NCI-H345 (cell line): ENCODE measurements at places on chromosomes 5 and 9.

DNA sequence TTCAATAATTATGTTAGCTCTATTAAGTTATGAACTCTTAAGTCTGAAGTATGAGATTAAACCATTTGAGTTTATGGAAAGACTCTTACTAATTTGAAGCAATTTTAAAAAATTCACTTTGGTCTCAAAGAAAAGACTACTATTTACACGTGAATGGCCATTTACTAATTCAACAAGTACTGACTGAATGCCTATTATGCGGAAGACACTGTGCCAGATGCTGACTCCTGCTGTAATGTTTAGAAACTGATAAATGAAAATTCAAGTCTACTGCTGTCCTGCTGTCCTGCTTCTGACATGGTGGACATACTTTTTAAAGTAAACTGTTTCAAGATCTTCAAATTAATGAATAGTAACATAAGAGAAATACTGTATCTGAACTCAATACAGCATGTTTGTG is 116.2 kb downstream of the MPDZ start:
- DNase-seq = no peak

- no peak for DNase-seq
These were observed 1.0 kb upstream of the NME5 start for GRCh38 chr5:138140268-138140667.

GRCh38 chr5:17412760-17413671 is 85.0 kb upstream of the TAF11L2 start:
- no peak for DNase-seq

DNA sequence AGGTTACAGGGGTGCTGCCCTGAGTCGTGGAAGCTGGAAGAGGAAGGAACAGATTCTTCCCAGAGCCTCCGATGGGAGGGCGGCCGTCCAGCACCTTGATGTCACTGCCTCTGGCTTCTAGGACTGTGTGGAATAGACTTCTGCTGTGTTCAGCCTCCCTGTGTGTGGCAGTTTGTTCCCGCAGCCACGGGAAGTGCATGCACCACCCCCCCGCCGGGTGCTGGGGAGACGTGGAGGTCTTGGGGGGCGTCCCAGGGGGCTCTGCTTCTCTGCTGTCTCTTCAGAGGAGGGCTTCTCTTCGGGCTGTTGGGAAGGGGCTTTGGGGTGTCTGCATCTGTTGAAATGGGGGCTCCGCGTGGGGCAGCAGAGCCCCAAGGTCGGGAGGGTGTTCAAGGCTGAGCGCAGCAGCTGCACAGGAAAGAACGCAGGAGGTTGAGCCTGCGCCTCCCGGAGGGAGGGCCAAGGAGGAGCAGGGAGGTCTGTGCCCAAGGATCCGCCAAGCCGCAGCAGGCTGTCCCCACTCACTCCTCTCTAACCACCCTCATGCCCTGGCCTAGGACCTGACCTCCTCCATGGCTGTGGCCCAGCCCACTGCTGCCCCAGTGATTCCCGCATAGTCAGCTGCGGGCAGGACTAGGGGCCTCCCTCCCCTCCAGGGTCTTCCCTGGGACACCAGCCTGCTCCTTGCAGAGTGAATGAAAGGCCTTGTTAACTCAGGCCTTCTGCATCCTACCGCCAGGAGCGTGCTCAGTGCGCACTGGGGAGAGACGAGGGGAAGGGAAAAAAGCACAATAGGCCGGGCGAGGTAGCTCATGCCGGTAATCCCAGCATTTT is 45.0 kb downstream of the ROPN1L start:
- DNase-seq = no peak

DNA sequence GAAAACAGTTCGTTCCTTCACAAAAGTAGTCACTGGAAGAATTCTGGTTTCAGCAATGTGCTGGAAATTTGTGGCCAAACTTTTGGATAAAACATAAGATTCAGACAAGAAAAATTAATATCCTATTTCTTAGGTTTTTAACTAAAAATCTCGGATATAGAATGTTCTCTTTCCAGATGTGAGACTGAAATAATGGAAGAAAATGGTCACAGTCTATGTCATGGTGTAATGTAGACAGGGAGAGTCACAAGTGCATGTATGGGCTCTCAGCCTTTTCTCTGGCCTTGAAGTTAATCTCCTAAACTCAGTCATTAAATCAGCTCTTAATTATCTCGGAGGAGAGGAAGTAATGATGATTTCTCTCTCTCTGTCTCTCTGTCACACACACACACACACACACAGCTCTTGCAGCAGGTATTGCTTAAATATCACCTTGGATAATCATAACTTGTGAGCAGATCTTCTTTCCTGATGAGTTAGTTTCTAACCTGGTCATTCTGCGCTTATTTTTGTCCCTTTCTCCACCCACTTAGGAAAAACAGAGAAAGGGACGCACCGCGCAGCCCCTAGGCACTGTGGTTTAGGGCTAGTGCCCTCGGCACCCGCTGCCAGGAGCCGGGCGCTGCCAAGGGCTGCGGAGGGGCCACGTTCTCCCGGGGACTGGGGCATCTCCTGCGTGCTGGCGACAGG is 672 bp upstream of the ITGA2 start:
- DNase-seq = no peak

GRCh38 chr9:99823681-99824377 is 2.1 kb downstream of the NR4A3 start:
- peak; percentile 5 for DNase-seq

GRCh38 chr9:129777769-129778130 is 24.9 kb upstream of the PTGES start:
- no peak for DNase-seq

DNA sequence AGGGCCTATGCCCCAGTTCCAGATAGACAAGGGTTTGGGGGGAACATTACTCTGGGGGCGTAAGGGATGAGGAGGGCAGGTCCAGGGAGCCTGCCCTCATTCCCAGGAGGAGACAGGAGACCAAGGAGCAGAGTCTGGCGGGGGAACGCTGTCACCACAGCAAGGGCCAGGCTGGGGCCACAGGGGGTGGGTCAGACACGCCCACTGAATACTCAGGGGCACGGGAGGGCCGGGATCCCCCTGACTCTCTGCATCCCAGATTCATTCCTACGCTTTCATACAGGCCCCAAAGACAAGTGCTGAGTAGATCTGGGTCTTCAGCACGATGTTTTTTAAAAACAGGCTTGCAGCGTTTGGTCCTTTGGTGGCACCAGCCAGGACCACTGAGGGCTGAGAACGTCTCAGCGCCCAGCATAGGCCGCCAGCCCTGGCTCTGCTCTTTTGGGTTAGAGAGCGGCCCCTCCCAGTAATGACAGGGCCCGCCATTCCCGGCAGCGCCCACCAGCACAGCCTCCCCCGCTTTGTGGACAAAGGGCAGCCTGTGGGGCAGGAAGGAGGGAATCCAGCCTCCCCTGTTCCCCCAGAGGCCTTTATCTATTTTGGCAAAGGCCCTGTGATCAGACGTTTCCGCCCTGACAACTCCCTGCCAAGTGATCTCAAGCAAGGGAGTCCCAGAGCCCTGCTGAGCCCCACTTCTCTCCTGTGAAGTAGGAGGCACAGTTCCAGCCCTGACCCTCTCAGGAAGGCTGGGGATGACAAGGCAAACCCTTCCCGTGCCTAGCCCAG is 24.9 kb downstream of the NEK6 start:
- no peak for DNase-seq

- DNase-seq = peak; percentile 68
These were observed 10.0 kb downstream of the S1PR3 start for GRCh38 chr9:89000973-89001916.

DNA sequence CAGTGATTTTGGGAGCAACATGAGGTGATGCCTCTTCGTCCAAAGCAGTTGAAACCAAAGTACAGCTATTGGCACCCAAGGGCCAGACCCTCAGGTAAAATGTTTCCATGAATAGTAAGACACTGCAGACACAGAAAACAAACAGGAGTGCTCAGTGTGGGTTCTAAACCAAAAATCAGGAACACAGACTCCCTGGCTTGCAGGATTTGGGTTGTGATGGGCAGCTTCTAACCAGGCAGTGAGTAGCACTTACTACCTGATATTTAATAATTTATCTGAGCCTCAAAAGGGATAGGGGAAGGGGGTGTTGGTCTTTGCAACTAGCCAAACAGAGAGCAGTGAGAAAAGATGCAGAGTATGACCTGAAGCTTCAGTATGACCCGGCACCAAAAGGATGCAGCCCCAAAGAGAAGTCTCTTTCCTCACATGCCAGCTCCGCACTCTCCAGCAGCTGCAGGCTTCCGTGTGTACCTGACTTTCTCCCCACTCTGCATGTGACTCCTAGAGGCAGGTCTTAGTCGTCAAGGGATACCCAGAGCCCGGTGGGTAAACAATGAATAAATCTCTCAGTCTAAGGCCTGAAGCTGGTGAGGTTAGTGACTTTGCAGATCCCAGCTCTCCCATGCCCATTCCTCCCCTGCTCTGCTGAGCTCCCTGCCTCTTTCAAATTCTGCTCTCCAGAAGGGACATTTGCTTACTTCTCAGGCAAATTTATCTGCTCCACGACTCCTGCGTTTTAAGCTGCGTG is 105.4 kb upstream of the SPOCK1 start:
- DNase-seq = peak; percentile 63

DNA sequence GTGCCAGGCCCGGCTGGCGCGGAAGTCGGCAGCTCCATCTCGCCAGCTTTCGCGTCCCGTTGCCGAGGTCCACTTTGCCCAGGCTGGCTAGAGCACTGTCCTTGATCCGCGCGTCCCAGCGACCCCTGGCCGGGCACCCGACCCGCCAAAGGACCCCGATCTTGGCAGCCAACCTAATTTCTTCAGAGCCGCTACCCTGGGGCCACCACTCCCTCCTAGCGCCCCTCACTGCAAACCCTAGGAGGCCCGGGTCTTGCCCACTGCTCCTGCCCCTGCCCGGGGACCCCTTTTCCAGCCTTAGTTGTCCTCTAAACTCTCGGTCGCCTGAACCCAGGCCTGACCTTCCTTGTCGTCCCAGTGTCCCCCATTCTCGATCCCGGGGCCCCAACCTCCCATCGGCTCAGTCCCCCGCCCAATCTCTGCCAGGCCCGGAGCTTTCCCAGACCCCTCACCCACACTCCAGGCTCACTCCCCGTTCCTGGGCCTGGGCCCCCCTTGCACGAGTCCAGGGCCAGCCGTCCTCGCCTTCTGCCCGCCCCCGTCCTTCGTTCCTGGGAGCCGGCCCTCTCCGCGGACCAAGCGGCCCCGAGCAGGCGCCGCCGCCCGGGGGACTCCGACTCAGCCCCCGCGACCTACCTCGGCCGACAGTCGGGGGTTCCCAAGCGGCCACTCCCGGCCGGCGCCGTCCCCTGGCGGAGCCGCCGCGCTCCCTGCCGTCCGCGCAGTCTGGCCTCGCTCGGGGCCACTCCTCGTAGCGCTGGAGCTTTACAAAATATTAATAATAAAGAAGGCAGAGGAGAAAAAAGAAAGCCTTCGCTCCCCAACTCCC is 701 bp upstream of the LMX1B start:
- DNase-seq = no peak

GRCh38 chr5:15183520-15183919 is 311.9 kb upstream of the ANKH start:
- no peak for DNase-seq

DNA sequence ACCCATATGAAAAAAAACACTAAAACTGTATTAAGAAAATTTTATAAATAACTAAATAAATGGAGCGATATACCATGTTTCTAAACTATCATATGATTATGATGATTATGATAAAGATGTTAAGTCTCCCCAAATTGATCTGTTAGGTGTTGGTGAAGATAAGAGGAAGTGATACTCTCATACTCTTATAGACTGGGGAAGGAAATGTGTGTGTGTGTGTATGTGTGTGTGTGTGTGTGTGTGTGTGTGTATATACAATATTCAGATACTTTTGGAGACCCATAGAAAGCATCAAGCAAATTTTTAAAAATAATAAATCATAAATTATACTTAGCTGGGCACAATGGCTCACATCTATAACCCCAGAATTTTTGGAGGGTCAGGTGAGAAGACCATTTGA is 62.9 kb downstream of the TMEM232 start:
- no peak for DNase-seq

- DNase-seq = no peak
These were observed 92.9 kb downstream of the EHMT1 start for GRCh38 chr9:137711678-137712105.

- no peak for DNase-seq
These were observed 325.6 kb downstream of the PRELID2 start for GRCh38 chr5:145509336-145510136.

DNA sequence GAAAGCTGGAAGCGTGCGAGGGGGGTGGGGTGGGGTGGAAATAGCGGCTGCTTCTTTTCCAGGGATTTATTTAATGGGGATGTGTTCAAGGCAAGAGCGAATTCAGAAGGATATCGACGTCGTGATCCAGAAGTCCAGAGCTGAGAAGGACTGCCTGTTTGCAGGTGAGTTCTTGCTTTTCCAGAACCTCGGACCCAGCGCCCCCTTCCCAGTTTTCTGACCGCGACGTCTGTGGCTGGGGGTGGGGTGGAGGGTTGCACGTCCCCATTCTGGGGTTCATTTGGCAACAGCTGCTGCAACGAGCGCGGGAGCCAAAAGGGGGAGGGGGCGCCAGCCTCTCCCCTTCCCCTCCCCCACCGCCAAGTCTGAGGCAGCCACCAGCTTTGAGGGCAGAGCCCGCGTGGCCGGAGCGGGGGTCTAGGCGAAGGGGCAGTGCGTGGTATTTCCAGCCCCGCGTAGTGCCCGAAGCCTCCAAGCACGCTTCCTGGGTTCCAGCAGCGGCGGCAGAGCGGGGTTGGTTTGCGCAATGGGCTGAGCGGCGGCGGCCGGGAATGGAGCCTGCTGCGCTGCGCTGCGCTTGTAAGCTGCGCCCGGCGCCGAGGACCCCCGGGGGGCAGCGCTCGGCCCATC is 701 bp downstream of the PARP8 start:
- DNase-seq = peak; percentile 68

- no peak for DNase-seq
These were observed 12.4 kb upstream of the IL17B start for GRCh38 chr5:149391524-149391923.

- DNase-seq = no peak
These were observed 1.5 kb downstream of the IGFBPL1 start for GRCh38 chr9:38422555-38423260.

DNA sequence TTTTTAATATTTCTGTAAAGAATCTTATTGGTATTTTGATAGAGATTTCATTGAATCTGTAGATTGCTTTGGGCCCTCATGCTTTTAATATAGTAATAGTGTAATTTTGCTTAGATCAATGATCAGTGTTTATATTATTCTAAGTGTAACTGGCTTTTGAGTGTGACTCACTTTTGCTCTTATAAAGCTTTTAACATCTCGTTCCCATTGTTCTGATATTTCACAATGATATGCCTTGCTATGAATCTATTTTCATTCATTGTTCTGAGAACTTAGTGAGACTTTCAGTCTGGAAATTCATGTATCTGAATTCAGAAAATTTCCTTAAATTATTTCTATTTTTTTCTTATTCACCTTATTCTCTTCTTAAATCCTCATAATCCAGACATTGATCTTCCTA is 13.5 kb upstream of the MAMDC2 start:
- no peak for DNase-seq

GRCh38 chr5:10595293-10595671 is 31.4 kb downstream of the ANKRD33B start:
- DNase-seq = no peak
